ENCODE measurements at places on chromosomes 1 and 21.

DNA sequence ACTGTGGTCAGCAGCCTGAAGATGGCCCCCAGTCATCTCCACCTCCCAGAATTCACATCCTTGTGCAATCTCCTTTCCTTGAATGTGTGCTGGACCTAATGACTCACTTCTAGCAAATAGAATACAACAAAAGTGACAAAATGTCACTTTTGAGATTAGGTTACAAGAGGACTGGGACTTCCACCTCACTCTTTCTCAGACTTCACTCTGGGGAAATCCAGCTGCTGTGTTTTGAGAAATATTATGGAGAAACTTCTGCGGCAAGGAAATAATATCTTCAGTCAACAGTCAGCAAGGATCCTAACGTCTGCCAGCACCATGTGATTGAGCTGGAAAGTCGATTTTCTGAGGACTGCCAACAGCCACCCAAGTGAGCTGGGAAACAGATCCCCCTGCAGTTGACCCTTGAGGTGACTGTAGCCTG is 70.5 kb upstream of the GADD45A start:
- no peak for DNase-seq

GRCh38 chr1:82099170-82099569 is 298.4 kb downstream of the ADGRL2 start:
- no peak for DNase-seq

- DNase-seq, result no peak
Measured at GRCh38 chr21:33348706-33349105, 23.9 kb downstream of the IFNAR1 start.

GRCh38 chr1:159469921-159470533 is 30.5 kb downstream of the OR10J1 start:
- no peak for DNase-seq

DNA sequence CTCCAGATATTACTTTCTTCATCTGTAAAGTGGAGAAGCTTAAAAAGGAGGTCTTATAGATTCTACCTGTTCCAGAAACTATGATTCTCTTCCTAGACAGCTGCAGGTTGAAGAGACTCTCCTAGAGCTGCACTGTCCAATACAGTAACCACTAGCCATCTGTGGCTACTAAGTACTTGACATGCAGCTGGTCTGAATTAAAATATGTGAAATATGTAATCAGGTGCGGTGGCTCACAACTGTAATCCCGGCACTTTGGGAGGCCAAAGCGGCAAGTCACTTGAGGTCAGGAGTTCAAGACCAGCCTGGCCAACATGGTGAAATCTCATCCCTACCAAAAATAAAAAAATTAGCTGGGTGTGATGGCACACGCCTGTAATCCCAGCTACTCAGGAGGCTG is 15.8 kb downstream of the APP start:
- no peak for DNase-seq

DNA sequence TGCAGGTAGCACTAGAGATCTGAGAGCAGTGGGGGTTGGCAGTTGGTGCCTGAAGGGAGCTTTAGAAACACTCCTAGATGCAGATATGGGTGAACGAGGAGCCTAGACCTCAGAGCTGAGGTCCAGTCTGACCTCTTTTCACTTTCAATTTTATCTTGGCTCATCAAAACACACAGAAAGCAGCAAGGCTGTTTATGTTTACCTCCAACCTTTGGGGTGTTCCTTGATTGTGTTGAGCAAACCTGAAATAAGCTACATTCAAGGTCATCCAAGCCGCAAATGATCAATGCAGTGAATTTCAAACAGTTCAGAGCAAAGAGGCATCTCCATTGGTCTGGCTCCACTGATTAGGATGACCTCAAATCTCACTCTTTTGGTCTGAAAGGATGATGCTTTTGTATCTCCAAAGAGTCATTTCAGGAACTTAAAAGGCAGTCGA is 1.3 kb downstream of the LY9 start:
- DNase-seq, result no peak
